ENCODE measurements at places on chromosomes 13 and 19. TPM values are rescaled to one million over a fixed set of nuclear protein-coding genes. Genes with fewer than 3 reads are reported as not detected.

RXFP2 gene
- total RNA-seq = not detected

CAPNS1 gene
- total RNA-seq = 430 TPM

HSPB6 gene
- total RNA-seq = 0.36 TPM

WDR87 gene
- not detected for total RNA-seq

ANGPTL4 gene
- 2.9 TPM for total RNA-seq

FBXO27 gene
- total RNA-seq = 2.2 TPM

PCSK4 gene
- 2.7 TPM for total RNA-seq

GGACT gene
- total RNA-seq = 7.0 TPM

ZNF677 gene
- 4.9 TPM for total RNA-seq

C19orf67 gene
- total RNA-seq = not detected

XAB2 gene
- 50.0 TPM for total RNA-seq

ANGPTL8 gene
- not detected for total RNA-seq

GFY gene
- total RNA-seq = not detected

ZNF439 gene
- 4.8 TPM for total RNA-seq

NLRP5 gene
- total RNA-seq = not detected

BEST2 gene
- not detected for total RNA-seq

CYP2A7 gene
- total RNA-seq = not detected

SOHLH2 gene
- total RNA-seq = not detected

CCL25 gene
- total RNA-seq = not detected

SLC15A1 gene
- not detected for total RNA-seq

C5AR2 gene
- 0.05 TPM for total RNA-seq

SLAIN1 gene
- 21.8 TPM for total RNA-seq

TCF3 gene
- total RNA-seq = 95.5 TPM

DKKL1 gene
- not detected for total RNA-seq

NOVA2 gene
- total RNA-seq = not detected

POU2F2 gene
- total RNA-seq = 57.3 TPM

ANKLE1 gene
- 10.5 TPM for total RNA-seq

PSG3 gene
- total RNA-seq = not detected

FPR1 gene
- not detected for total RNA-seq

AMER2 gene
- not detected for total RNA-seq

KLK4 gene
- not detected for total RNA-seq

OSCAR gene
- total RNA-seq = 0.59 TPM

NANOS3 gene
- 2.7 TPM for total RNA-seq

WDR88 gene
- not detected for total RNA-seq

NAPSA gene
- 88.8 TPM for total RNA-seq

KATNAL1 gene
- 16.8 TPM for total RNA-seq

CDC42EP5 gene
- not detected for total RNA-seq

PSG6 gene
- not detected for total RNA-seq
